ENCODE measurements at places on chromosomes 1 and 21.

DNA sequence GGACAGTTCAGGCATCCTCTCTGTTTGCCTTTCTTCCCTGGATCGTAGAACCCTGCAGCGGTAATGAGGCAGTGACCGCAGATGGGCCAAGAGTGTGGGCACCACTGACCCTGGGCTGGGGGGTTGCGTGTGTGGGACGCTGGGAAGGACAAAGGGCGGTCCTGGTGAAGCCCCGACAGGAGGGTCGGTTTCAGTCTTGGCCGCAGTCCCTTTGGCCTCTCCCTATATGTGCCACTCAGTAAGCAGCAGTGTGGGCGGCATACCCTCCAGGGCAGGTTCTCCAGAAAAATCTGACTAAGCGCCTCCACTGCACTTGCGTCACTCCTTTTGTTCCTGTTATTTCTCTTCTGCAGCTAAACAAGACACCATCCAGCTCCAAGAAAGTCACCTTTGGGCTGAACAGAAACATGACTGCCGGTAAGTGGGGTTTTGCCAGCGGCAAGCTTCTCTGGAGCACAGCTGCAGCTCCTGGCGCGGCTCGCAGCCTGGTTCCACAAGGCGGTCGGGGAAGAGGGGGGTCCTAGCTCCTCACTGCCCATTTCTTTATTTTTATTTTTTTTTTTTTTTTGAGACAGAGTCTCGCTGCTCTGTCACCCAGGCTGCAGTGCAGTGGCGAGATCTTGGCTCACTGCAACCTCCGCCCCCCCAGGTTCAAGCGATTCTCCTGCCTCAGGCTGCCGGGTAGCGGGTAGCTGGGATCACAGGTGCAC, 27.7 kb upstream of the PDXK start:
- no peak for DNase-seq

DNA sequence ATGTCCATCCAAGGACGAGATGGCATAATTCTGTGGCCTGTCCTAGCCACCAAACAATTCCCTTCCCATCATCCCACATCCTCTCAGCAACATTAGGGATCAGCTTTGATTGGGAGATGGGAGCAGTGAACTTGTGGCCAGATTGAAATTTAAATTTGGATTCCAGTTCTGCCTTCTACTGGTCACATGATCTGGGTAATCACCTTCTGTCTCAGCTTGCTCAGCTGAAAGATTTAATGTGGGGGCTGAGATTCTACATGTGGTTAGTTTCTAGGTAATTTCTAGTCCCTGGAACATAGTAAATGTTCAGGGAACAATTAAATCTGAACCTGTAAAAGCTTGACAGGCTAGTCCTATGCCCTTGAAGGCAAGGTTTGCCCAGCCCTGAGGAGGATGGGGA, 3.2 kb downstream of the MYOCOS start:
- no peak for DNase-seq

DNA sequence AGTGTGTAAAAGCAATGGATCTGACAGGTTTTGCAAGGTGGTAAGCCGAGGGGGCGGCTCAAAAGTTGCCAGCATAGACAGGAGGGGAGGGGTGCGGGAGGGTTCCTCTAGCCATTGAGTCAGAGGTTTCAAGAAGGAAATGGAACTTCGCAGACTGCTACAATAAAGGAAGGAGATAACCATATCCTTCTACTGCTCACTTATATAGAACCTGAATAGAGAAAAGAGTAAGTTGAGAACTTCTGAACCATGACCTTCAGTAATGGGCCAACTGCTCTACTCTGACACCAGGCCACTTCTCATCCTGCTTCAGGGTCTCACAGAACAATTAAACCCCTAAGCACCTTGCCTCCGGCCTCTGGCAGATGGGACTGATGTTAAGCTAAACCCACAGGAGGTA, 26.3 kb upstream of the BCAR3 start:
- DNase-seq = no peak

DNA sequence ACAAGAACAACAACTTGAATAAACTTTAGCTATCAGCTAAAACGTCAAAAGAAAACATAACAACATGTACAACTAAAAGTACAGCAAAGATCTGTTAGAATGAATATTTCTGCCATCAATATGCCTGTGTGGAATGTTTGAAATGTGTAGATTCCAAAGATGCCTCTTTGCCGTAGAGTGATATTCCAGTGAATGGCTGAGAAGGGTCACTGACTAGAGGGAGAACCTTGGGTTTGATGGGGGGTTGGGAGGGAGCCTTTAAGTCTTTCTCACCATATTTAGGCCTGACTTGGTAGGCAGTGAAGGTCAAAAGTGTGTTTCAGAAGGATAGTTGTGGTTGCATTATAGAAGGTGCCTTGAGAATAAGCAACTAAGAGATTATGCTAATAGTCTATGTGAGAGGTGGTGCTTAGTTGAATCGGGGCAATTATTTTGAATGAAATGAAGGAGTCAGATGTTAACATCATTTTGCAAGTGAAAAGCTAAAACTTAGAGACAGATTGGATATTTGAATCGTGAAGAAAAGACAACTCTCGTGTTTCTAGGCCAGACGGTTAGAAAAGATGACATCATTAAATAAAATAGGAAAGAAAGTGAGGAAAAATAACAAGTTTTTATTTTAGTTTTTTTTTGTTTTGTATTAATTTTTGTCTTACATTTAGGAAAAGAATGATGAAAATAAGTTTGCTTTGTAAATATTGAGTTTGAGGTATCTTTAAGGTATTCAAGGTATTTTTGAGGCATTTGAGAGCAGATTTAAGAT, 53.8 kb downstream of the PLA2G4A start:
- no peak for DNase-seq

DNA sequence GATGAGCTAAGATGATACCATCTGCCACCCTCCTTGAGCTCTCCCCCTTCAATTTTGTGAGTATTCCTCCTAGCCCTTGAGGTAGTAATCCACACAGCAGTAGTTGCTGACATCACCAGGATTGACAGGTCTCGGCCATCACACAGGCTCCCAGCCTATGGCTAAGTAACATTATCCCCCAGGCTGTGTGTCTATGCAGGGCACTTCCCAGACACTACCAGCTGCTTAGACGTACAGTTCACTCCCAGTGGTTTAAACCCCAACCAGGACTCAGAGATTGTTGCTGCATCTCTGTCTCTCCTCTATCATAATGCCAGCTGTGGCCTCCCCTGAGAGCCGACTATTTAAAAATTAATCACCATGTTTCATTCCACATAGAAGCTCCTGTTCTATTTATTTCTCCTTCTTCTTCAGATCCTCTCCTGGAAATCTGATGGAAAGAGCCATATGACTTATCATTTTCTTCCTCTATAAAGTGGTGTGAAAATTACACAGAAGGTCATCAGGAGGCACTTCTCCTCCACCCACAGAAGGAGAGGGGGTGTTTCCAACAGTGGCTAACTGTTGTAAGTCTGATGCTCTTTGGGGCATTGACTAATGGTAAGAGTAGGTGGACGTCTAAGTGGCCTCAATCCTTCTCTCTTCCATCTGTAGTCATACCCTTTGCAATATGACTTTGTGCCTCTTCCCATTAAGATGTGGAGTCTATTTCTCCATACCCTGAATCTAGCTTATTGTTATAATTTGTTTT, 396.3 kb downstream of the SETD4 start:
- DNase-seq = no peak
